ENCODE measurements at places on chromosomes 7 and 10. TPM values are rescaled to one million over a fixed set of nuclear protein-coding genes. Genes with fewer than 3 reads are reported as not detected.

- DNase-seq: no peak
These were observed 714.5 kb upstream of the POT1 start for GRCh38 chr7:125644109-125644508.

- no peak for DNase-seq
These were observed 11.4 kb downstream of the SH3PXD2A start for GRCh38 chr10:103843854-103844570.

CLDN4 gene
- 68.4 TPM for polyA plus RNA-seq

GRCh38 chr7:44636926-44637325 is 30.5 kb downstream of the OGDH start:
- DNase-seq: no peak

DNA sequence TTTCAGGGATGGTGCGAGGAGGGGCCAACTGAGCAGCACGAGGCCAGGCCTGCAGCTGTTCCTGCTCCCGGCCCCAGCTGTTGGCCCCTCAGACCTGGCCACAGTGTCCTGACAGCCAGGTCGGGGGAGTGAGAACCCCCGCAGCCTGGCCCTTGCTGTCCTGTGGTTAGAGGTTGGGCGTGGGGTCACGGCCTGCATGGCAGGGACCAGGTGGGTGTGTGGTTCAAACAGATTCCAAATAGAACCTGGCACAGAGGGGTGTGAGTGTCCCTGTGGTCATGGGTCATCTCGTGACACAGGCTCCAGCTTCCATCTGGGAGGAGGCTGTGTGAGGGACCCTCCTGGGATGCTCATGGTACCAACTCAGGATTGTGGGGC is 10.3 kb downstream of the NPTX2 start:
- no peak for DNase-seq

DNA sequence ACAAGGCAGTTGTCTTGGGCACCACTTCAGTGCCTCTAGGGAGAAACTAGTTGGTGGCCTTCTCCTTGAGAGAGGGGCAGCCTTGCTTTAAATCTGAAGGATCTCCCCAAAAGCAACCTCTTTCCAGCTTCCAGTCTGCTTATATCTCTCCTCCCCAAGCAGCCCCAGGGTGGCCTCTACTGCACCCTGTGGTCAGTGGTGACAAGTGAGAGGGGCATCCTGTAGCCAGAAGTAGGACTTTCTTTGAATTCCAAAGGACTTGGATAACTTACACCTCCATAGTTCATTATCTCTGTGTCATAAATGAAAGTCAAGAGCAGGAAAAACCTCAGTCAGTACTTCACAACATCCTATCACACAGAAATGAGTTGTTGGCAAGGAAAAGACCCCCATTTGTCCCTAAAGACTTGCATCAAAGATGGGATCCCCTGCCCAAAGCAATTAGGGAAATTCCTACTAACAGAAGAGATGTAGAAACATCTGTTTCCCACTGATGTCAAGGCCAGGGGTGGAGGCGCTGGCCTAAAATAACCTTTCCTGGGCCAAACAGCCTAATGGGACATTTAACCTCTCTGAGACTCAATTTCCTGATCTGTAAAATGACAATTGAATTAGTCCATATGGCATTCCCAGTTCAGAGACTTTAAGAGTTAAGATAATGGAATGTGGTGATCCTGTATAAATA is 44.0 kb upstream of the ANKRD1 start:
- DNase-seq: no peak

DNA sequence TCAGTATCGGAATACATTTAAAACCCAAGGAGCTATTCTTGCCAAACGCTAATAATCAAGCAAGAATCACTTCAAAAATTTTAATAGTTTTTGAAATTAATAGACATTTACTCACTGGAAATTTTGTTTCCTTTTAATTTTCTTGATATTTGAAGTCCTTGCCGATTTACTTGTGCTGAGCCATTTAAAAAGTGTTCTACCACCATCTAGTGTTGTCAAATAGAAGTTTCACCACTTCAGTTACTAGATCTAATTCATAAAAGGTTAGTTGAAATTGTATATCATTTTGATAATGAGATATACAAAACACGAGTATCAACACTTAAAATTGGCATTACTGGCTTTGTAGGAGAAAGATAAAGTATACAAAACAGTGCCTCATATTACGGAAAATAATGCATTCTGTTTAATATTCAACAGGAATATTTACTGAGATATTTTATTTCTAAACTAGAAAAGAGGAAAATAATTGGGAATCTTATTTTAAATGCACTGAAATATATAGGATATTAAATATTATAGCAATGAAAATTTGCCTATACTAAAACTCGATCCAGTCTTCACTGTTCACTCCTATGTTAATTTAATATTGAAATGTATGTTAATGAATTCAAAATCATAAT is 664.8 kb upstream of the SEMA3D start:
- DNase-seq: no peak

DNA sequence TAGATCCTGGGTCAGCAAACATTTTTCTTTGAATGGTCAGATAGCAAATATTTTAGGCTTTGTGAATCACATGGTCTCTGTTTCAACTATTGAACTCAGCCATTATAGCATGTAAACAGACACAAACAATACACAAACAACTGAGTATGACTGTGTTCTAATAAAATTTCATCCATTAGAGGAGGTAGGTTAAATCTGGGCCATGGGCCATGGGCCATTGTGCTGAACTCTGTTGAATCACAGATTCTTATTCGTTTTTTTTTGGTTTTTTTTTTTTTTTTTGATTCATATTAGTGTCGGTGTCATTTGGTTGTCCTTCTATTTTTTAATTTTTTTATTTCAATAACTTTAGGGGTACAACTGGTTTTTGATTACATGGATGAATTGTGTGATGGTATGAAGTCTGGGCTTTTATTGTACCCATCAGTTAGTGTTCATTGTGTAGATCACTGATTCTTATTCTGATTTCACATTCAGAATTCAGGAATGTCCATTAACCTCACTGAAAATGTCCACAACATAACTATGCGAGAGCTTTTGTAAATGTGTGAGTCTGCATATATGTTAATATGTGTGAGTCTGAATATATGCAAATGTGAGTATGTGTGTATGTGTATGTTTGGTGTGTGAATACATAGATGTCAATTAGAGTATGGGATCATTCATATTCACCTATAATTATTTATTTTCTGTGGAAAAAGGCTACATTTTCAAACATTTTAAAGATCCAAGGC is 443.7 kb upstream of the GRM3 start:
- DNase-seq: no peak

- DNase-seq: no peak
These were observed 256.2 kb upstream of the SEMA3A start for GRCh38 chr7:84450772-84451171.

GRCh38 chr7:143391462-143392404 is 10.6 kb downstream of the ZYX start:
- no peak for DNase-seq

DNA sequence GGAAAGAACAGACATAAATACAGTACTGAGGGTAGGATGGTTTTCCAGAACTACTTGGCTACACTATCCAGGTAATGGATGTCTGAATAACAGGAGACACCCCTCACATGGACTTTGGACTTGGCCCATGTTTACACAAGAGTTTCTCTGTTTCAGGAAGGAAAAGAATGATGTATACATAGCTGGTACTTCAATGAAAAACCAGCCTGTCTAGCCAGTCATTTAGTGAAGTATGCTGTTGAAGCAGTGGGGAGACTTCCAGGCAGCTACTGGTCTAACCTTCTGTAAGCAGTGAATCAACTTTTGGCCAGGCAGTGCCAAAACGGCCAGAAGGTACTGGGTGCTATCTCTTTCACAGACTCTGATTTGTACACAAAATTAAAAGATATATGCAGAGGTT is 135.0 kb downstream of the MBL2 start:
- no peak for DNase-seq

GRCh38 chr7:87912121-87912520 is 21.9 kb upstream of the ADAM22 start:
- DNase-seq: no peak

DNA sequence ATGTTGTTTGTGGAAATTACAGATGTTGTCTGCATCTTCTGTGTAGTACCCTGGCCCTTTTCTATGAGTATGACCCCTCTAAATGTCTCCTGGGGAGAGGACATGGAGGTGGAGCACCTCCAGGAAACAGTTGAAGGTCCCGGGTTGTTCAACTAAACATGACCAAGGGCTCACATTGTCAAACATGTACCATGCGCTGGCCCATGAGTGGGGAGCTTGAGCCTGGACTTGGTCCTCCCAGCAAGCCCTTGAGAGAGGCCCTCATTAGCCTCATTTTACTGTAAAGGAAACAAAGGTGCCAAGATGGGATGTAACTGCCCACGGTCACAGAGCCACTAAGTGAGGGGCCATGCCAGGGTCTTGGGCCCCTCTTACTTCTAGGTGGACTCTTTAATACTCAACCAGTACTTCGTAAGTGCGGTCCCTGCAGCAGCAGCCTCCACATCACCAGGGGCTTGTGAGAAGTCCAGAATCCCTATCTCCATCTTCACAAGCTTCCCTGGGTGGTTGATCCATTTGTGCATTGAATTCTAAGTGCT is 31.2 kb downstream of the C10orf71 start:
- DNase-seq: no peak

LEP gene
- 0.50 TPM for polyA plus RNA-seq

- no peak for DNase-seq
These were observed 31.0 kb upstream of the KCND2 start for GRCh38 chr7:120241973-120242372.

BTBD16 gene
- 2.0 TPM for polyA plus RNA-seq

VSTM4 gene
- polyA plus RNA-seq: 28.6 TPM

- no peak for DNase-seq
These were observed 304.2 kb downstream of the RPS24 start for GRCh38 chr10:78337646-78338391.

DNA sequence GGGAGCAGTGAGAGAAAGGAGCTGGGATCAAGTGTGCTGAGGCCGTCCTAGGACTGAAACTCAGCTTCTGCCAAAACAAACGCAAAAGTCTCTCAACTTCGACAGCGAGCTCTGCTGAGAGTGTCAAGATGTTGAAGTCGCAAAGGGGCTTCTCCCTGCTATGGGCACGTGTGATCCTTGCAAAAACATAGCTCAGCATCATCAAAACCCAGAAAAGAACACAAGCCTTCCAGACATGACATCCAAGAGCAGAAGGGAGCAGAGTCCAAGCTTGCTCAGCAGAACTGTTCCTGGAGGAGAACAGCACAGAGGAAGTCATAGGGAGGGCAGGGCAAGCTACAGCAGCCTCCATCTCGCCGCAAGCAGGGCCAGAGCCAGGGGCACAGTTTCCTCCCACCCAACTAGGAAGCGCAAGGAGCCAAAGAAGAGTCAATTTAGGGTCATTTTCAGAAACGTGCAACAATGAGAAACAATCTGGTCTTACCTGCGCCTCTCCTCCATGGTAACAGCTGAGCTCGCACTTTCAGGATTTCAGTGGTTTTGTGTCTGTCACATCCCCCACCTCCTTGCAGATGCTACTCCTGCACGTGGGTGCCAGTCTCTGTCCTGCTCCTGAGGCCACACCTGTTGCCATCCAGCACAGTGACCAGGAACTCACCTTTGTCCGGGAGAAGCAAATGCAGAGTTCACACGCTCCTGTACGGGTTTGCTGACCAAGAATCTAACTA is 113.9 kb downstream of the DIP2C start:
- no peak for DNase-seq

GRCh38 chr7:100515072-100515532 is 23.9 kb upstream of the AGFG2 start:
- no peak for DNase-seq

FOXI2 gene
- 0.71 TPM for polyA plus RNA-seq

GRCh38 chr7:30660331-30661255 is 21.7 kb downstream of the CRHR2 start:
- DNase-seq: no peak

DNA sequence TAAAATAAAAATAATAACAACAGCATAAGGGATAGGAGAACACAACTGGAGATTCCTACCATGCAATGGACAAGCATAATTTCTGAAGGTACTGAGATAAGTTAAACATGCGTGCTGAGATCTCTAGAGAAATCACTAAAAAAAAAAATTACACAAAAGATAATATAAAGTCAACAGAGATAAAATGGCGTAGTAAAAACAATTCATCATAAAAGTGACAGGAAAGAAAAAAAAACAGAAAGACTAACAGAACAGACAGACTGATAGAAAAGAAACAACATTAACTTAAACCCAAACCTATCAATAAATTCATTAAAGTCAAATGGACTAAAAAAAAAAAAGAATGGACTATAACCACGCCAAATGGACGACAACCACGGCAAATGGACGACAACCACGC is 56.4 kb downstream of the NCAPG2 start:
- DNase-seq: no peak

DNA sequence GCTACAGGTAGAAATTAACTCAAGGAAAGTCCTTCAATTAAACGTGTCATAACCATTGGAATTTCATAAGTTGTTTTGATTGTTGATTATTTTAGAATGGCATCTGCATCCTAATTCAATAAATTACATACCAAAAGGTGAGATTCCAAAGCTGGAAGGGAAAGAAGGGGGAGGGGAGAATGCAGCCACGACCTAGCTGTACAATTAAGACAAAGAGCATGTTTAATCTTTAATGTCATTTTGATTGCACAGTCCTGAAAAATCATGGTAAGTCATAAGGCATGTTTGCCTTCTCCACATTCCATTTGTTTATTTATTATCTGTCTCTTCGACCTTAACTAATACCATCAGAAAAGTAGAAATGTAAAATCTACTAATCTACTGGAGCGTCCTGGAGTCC is 358.1 kb downstream of the FRMD4A start:
- no peak for DNase-seq

GRCh38 chr7:12323415-12323814 is 80.2 kb downstream of the VWDE start:
- no peak for DNase-seq

- no peak for DNase-seq
These were observed 29.2 kb upstream of the PROSER2 start for GRCh38 chr10:11793762-11794479.

- no peak for DNase-seq
These were observed 29.9 kb downstream of the LRRC20 start for GRCh38 chr10:70352401-70353097.

DNA sequence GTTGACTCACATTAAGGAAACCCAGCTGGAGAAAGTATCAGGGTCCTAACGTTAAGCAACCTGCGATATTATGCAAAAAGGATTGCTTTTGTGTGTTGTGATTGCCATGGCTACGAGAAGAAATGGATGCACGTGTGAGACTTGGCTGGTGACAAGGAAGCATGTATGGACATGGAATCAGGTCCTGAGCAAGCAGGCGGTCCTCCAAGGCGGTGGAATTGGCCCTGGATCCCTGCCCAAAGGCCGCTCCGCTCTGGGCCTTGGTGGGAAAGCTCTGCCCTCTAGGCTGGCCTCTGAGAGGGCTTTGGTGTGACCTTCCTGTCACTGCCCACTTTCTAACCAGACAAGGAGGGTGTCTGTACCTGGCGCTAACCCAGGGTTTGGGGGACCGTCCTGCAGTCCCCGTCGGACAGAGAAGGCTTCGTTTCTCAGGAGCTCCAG is 192.1 kb downstream of the EBF3 start:
- no peak for DNase-seq

SFTPA1 gene
- polyA plus RNA-seq: not detected

- no peak for DNase-seq
These were observed 167.9 kb upstream of the PRSS1 start for GRCh38 chr7:142581341-142581740.

Data from left renal pelvis (tissue), 4 donors.